EL (cell line): ENCODE measurements at places on chromosomes 5 and 9.
A peak's percentile ranks its signal among the peaks of the same experiment; 100 is the strongest.

- DNase-seq: no peak
Observed at GRCh38 chr9:102479191-102479590, 515.9 kb upstream of the CYLC2 start.

DNA sequence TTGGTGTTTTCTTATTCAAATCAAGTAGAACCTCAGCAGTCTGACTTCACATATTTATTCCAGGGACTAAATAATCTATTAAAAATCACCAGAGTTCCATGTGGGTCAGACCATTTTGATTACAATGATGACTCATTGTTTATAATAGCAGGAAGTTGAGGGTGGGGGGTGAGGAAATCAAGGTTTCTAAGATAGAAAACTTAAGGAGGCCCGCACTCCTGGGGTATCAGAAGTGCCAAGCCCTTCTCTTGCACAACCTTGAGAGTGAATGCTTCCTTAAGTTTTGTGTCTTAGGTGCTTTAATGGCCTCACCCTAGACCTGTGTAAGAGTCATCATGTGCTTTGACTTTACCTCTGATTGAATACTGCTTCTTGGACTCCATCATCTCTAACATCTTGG lies 31.9 kb upstream of the NPR3 start:
- DNase-seq: peak; percentile 23

DNA sequence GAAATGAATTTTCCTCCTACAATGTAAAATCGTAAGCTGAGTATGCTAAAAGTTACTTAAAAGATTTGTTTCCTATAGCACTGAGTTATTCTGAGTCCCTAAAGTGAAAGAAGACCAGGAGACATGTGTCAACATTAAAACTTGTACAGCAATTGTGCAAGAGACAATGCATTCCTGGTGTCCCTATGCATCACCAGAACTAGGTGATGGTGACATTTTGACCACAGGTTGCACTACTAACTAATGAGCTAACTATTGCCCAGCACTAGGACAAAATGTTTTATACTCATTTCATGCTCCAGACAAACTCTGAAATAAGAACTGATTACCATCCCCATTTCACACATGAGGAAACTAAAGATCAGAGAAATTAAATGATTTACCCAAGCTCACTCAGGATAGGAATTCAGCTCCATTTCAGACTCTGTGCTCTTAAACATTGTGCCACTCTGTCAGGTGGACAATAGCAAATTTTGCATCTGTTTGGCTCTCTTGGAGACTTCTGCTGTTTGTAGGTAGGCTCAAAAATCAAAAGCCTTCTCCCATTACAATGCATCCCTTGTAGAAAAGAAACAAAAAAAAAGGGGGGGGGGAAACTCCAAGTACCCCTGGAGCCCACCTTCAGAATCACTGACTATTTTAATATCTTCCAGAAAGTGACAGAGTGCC lies 269.2 kb downstream of the ACTL7B start:
- DNase-seq: peak; percentile 11

- no peak for DNase-seq
Observed at GRCh38 chr5:178080056-178080455, 33.3 kb upstream of the N4BP3 start.

DNA sequence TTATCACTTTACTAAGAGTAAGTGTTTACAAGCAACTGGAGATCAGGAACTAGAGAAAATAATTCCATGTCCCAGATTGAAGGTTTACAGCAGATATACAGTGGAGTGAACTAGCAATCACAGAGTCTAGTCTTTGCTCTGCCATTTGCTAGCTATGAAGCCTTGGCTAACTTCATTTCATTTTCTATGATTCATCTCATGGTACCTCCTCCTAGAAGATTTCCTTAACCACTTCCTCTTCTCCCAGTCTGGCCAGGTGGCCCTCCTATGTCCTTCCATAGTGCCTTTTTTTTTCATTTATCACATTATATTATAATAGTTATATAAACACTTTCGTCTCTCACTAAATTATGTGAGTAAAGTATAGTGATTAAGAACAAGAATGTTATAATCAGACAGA lies 52.1 kb downstream of the GRIA1 start:
- peak; percentile 41 for DNase-seq

DNA sequence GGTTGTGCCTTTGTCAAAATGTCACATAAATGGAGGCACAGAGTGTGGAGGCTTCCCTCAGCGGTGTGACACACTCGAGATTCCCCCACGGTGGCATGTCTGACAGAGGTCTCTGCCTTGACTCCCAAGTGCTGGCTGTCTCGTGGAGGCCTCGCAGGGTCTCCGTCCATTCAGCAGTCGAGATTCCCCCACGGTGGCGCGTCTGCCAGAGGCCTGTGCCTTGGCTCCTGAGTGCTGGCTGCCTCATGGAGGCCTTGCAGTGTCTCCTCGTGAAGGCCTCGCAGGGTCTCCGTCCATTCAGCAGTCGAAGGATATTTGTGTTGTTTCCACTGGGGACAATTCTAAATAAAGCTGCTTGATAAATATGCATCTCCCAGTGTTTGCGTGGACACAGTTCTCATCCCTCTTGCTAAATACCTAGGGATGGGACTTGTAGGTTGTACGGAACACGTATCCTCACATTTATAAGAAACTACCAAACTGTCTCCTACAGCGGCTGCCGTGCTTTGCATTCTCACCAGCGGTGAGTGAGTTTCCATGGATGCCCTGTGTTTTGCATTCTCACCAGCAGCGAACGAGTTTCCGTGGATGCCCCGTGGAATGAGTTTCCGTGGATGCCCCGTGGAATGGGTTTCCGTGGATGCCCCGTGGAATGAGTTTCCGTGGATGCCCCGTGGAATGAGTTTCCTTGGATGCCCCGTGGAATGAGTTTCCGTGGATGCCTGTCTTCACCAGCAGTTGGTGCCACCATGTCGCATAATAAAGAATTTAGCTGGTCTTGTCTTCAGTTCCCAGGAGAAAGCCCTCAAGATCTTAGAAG lies 25.8 kb downstream of the PNPLA7 start:
- no peak for DNase-seq

- DNase-seq: no peak
Observed at GRCh38 chr9:136889858-136890257, 3.5 kb downstream of the TRAF2 start.

GRCh38 chr9:34684145-34684544 lies 6.9 kb downstream of the CCL19 start:
- DNase-seq: no peak

- DNase-seq: peak; percentile 87
Observed at GRCh38 chr5:134567641-134568336, 42.3 kb downstream of the JADE2 start.

- no peak for DNase-seq
Observed at GRCh38 chr9:93255994-93256877, 72.3 kb downstream of the WNK2 start.

DNA sequence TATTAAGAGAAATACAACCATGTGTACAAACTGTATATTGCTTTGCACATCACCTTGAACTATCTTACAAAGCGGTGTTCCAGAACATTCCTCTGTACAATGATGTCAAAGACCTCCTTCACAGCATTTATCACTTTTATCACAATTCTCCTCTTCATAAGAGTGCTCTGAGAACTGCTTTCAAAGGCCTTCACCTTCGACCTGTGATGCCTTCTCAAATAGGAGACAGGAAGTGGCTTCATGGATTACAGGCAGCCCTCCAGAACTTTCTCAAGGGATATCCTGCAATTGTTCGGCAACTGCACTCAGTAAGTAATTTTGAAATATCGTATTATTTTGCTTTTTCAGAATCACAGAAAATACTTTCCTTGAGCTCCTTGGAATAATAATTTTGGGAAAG lies 68.0 kb upstream of the IL7R start:
- no peak for DNase-seq

DNA sequence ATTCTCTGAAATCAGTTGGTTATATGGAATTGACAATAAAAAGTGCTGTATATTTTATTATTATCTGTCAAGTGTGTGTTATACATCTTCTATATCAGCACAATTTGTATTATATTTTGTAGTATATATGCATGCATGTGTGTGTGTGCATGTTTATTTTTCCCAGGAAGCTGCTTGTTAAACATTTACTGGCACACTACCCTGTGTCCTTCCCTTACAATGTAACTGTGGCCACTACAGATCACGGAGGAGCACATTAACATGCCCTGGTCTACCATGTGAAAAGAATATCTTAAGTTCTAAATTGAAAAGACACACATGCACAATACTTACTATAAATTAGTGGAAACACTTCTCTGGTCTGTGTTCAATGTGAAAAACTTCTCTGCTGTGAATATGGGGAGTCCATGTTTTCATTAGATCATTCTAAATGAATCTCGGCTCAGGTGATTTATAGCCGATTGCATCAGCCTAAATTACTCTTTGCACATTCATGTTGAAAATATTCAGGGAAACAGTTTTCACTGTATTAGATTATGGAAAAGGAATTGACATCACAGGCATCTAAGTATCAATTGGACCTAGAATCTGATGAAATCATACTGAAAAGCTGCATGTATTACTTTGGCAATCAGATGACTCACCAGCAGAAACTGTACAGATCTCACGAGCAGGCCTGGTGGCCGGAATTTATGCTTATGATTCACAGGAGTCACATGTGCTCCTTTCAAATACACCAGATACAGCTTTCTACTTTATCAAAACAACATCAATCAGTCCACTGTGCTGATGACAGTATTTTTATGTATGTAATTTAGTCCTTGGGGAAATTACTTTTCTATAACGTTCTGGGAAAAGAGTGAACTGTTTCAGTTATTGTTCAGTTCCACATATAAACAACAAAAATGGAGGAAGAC lies 39.4 kb downstream of the LURAP1L start:
- DNase-seq: peak; percentile 99

- DNase-seq: peak; percentile 53
Observed at GRCh38 chr9:121637713-121638220, 13.7 kb upstream of the DAB2IP start.

- peak; percentile 82 for DNase-seq
Observed at GRCh38 chr5:38420691-38421390, 135.6 kb downstream of the LIFR start.

DNA sequence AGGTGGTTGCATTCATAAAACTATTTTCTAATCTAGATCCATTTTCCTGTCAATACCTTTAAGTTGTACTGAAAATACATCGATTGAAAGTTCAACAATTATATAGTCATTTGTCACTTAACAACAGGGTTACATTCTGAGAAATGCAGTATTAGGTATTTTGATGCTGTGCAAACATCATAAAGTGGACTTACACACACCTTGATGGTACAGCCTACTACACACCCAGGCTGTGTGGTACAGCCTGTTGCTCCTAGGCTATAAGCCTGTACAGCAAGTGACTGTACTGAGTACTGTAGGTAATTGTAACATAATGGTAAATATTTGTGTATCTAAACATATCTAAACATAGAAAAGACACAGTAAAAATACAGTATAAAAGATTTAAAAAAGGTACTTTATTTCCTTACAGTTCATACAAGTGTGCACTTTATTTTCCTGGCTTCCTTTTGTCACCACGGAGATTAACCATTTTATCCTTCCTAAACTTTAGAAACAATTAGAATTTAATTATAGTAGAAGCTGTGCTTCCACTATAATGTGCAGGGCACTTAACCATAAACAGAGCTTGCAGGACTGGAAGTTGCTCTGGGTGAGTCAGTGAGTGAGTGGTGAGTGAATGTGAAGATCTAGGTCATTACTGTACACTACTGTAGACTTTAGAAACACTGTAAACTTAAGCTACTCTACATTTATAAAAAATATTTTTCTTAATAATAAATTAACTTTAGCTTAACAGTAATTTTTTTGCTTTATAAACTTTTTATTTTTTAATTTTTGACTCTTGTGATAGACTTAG lies 42.9 kb upstream of the MEF2C start:
- no peak for DNase-seq

DNA sequence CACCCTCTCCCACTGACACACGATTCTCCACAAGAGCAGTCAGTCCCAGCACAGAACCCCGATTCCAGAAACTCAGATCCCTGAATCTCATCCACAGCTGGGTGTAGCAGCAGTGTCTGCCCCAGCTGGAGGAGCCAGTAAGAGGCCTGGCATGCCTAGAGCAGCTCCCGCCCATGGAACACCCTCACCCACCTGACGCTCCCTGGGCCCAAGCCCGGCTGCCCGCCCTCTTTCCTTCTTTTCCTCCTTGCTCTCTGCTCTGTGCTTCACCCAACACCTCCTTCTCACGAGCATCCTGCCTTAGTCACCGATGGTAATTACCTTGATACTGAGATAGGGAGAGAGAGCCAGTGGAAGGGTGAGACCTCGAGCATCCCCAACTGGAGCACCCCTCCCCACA lies 8.7 kb downstream of the PCDH1 start:
- DNase-seq: no peak

DNA sequence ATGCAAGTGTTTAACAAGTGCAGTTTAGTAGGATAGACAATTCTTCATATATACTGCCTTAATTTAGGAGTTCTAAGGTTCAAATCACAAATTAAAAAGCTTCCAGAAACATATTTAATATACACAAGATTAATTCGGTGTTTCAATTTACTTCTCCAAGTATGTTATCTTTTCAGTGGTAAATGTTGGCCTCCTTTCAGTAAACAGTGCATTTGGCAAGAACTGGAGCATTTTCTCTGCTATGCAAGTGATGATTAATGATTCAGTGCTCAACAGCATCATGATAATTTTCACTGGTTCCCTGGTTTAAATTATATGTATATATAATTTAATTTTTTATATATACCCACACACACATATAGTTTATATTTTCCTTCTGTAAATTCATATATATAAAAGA lies 541.7 kb downstream of the EFNA5 start:
- peak; percentile 3 for DNase-seq

- peak; percentile 48 for DNase-seq
Observed at GRCh38 chr9:137619240-137620047, 639 bp downstream of the EHMT1 start.

DNA sequence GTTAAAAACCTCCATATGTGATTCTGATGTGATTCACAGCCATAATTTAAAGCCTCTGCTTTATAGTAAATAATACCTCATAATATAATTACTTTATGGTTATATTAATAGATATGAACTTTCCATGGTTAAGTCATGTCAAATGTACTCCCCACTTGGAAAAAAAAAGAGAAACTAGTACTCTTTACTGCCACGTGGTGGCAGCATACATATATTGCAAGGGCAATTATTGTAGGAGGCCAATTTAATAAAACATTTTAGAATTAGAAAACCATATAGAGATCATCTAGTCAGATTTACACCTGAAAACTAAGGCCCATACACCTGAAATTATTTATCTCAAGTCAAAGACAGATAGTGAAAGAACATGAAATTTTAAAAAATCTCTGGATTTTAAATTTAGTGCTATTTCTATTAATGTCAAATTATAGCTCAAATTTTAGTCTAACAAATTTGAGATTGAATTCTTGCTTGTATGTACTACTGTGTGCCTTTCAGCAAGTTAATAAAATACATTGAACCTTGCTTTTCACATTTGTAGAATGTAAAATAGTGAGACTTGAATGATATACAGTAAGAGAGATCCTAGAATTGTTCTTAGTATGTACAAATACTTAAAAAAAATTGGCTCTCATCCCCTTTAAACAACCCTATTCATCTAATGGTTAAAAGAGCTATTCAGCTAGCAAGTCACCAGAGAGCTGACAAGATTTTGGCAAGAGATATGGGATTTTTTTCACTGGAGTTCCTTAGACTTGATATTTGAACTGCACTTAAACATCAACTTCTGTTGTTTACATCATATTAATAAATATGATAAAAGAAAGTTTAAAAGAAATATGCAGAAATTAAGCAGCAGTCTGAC lies 603.8 kb downstream of the TLE4 start:
- DNase-seq: peak; percentile 46

GRCh38 chr9:4939118-4939561 lies 45.9 kb upstream of the JAK2 start:
- no peak for DNase-seq

- no peak for DNase-seq
Observed at GRCh38 chr5:7382588-7382987, 13.3 kb upstream of the ADCY2 start.
